ENCODE measurements at places on chromosomes 5 and 9. TPM values are rescaled to one million over a fixed set of nuclear protein-coding genes. Genes with fewer than 3 reads are reported as not detected.

DNA sequence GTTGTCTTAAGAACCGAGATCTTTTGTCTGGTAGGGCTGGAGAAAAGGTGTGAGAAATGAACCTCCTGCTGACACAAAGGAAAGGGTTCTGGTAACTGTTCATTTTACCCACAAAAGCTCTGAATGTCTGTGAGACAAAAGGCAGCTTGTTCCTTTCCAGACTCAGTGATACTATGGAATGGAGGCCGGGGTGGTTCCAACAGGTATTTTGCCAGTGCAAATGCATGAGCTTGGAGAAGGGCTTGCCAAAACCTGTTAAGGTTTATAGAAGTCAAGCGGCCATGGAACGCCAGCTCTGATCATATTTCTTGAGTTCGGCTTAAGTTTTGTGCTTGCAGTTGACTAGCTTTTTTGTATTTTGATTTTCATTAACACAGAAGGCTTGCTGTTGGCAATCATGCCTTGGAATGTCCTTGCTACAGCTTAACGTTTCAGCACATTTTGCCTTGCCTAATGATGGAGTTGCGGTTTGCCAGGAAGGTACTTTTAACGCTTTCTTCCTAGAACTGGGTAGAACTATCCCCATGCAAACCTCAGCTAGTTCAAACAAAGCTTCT is 328.6 kb downstream of the PIK3R1 start:
- no peak for DNase-seq

DNA sequence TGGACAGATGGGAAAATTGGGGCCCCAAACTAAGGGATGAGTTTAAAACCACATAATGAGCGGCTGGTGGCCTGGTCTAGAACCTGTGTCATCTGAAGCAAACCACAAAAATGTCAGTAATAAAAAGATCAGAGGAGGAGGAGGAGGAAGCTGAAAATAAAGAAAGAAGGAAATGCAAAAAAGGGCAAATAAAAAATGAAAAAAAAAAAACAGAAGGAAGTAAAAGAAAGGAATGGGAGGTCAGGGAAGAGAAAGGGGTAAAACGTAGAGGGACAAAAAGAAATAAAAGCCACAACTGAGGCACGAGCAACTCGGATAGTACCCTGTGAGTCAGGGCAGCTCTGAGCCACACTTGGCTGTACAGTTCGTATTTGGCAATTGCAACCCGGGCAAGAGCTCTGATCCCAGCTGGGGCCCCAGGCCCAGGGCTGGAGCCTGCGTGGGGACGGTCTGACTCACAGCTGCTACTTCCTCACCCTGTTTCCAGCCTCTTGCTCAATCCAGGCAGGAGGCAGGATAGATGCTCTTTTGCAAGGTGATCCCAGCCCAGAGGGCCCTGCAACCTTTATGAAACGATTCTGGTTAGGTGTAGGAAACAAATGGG is 137.9 kb upstream of the TRIM32 start:
- DNase-seq = peak; percentile 98

DNA sequence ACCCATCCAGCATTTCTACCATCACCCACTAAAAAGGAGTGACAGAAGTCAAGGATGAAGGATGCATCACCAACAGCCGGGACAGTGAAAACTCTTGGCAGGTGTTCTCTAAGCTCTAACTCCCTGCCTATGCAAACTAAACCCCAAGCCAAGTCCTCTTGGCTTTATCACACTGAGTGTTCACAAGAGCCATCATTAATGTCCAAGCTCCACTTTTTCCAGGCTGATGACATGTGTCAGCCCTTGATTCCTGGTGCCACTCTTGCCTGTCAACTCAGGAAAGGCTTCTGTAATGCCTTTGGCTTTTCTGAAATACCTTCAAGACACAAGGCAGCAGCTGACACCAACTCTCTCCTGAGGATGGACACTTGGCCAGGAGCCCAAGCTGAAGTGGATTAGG is 86.9 kb downstream of the NR6A1 start:
- DNase-seq = no peak

DNA sequence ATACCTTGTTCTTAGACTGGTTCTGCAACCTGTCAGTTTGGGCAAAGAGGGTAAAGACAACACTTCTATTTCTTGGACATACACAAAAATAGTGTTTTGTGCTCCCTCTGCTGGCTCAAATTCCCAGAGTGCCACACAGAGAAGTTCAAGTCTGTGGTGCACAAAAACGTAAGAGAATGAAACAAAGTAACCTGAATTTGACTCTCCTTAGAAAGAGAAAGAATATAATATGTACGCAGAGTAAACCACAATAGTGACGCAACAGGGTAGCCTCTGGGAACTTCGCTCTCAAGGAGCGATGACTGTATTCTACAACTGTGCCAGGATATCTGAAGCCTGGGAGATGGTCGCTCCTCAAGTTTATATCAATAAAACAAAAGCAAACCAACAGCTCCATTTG is 18.5 kb downstream of the DDX31 start:
- peak; percentile 79 for DNase-seq

HSPA9 gene
- 553 TPM for total RNA-seq

PTGS1 gene
- total RNA-seq = not detected
